ENCODE measurements at places on chromosomes 12 and 14. TPM values are rescaled to one million over a fixed set of nuclear protein-coding genes. Genes with fewer than 3 reads are reported as not detected.
A peak's percentile ranks its signal among the peaks of the same experiment; 100 is the strongest.

The GPR162 gene
- 6.5 TPM for total RNA-seq

DNA sequence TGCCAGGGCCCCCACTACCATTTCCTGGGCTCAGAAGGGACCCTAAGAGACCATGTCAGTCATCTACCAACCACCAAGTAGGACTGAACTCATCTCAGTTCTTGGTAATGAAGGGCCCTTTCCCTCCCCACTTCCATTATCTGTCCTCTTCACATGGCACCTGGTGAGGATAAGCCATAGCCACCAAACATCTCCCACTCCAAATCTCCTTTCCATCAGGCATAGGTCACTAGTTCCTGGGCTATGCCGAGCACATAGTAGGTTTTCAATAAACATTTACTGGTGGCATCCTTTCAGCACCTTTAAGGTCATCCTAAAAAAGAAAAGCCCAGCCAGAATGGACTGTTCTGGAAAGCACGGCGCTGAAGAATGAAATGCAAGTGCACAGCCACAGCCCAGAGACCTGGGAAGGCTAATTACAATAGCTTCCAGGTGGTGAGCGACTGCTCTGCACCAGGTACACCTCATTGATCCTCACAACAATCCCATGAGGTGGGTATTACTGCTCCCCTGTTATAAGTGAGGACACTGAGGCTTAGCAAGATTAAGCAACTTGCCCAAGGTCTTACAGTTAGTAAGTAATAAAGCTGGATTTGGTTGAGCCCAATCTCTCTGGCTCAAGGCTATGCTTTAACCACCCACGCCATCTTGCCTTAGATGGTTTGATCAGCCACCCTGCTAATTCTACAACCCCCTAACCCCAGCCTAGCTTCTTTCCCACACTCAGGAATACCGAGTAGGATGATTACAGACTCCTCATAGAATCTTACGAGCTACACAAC lies 4.6 kb downstream of the SMUG1 start:
- peaks cover 28% of the 10 kb centered on the region for H3K36me3 ChIP-seq
- H3K27me3 ChIP-seq, result no peaks in the 10 kb centered on the region
- no peak overlapping the region for H3K4me3 ChIP-seq
- no peak for DNase-seq
- H3K4me1 ChIP-seq, result peaks cover 16% of the 10 kb centered on the region

DNA sequence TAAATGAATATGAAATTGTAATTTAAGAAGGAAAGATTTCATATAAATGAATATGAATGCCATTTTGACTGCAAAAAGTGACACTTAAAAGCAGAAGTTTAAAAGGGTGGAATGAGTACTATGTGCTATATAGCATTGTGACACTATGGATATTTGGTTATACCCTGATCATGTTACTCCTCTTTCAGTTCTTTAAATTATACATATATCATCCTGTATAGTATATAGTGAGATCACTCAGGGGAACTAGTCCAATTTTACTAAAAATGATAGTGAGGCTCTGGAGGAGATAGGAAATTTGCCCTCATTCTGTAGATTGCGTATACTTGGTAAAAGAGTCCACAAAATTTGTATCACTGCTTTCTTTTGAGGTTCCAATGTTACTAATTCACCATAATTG lies 155.7 kb upstream of the BTG1 start:
- no peak overlapping the region for H3K27ac ChIP-seq
- H3K27me3 ChIP-seq, result no peaks in the 10 kb centered on the region
- no peak overlapping the region for H3K4me3 ChIP-seq
- H3K4me1 ChIP-seq, result peaks cover 35% of the 10 kb centered on the region

The NKX2-8 gene
- total RNA-seq, result not detected

DNA sequence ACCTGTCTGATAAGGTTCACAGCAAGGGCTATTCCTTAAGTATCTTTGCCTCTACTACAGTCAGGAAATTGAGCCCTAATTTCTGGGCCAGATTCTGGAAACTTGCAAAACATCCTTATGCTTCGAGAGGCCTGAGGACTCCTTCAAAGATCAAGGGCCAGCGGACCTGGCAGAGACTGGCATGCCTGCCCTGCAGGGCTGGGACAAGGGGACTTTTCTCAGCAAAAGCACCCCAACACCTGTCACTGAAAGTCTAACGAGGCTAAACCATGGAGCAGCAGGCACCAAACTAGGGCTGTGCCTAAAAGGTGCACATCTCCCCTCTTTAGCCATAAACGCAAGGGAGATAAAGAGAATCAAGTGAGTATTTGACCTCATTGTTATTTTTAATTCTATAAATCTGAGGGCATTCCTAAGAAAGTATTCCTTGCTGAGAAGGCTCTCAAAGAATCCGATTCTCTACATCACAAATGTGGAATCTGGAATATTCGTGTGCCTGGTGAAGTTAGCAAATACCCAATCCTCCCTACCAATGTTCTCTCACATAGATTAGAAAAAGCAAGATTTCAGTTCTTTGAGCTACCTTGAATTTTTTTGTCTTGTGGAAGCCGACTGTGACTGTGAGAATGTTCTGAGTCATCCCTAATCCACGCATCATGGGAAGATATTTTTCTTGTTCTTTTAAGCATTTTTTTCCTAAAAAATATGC lies 328.2 kb upstream of the NOVA1 start:
- DNase-seq, result no peak
- H3K4me1 ChIP-seq, result no peaks in the 10 kb centered on the region
- H3K27me3 ChIP-seq, result no peaks in the 10 kb centered on the region
- H3K4me3 ChIP-seq, result no peak overlapping the region
- H3K36me3 ChIP-seq, result no peaks in the 10 kb centered on the region

DNA sequence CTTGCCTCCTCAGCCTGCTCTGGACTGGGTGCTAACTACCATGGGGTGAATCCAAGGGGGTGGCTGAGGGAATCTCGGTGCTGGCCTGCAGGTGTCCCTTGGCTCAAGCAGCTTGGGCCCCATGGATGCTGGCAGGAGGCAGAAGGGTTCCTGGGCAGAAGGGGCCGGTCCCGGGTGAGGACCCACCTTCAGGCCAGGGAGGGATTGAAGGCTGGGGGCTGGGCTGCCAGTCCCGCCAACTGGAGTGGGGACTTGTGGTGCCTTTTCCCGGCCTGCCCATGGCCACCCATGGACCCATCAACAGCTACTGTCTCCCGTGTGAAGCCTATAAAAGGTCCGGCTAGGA lies 550.1 kb downstream of the SLC6A15 start:
- H3K27me3 ChIP-seq, result no peaks in the 10 kb centered on the region
- H3K36me3 ChIP-seq, result no peaks in the 10 kb centered on the region
- H3K4me3 ChIP-seq, result no peak overlapping the region
- no peak overlapping the region for H3K27ac ChIP-seq
- no peak for DNase-seq
- H3K4me1 ChIP-seq, result no peaks in the 10 kb centered on the region

DNA sequence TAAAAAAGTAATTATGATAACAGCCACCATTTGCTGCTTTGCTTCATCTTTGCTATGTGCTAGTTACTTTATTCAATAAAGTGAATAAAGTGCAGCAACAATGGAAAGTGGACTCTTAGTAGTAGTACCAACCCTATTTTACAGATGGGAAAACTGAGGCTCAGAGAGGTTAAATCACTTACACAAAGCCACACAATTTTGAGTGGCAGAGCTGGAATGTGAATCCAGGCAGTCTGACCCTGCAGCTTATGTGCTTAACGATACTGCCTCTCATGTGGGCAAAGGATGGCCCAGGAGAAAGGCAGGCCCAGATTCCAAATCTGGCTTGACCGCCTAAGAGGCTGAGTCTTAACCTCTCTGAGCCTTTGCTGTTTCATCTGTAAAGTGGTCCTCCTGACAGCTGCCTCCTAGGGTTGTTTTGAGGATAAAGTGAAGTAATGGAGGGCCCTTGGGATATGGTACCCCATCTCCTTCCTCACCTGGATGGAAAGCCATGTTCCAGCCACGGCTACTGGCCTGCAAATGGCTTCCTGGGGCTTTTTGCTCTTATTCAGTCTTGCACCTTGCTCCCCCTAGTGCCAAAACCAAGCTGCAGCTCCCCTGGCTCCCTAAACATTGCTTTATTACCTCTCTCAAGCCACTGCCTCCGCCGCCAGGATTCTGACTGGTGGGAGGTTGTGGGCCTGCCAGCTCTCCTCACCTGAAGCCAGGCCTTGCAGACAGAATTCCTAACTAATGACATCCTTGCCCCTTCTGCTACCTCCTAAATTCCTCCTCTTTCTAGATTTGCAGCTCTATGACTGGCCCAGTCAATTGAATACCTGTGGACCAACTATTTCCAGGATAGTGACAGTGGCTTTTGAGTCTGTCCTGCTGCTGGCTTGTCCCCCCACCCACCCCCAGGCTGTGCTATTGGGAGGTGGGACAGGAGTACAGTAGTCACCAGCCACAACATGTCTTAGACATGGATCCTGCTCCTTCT lies 283.3 kb upstream of the PWP1 start:
- H3K27me3 ChIP-seq, result no peaks in the 10 kb centered on the region
- DNase-seq, result no peak
- H3K4me3 ChIP-seq, result no peak overlapping the region
- H3K36me3 ChIP-seq, result no peaks in the 10 kb centered on the region
- H3K27ac ChIP-seq, result no peak overlapping the region

GRCh38 chr12:102298022-102298421 lies 100.4 kb upstream of the PMCH start:
- no peaks in the 10 kb centered on the region for H3K27me3 ChIP-seq
- H3K4me1 ChIP-seq, result no peaks in the 10 kb centered on the region
- DNase-seq, result no peak
- no peak overlapping the region for H3K27ac ChIP-seq

GRCh38 chr14:90398315-90398839 lies 1.5 kb downstream of the CALM1 start:
- peaks cover 35% of the 10 kb centered on the region for H3K36me3 ChIP-seq
- H3K27me3 ChIP-seq, result no peaks in the 10 kb centered on the region
- H3K27ac ChIP-seq, result peak overlapping the region; percentile 96
- H3K4me3 ChIP-seq, result peak overlapping the region; percentile 99
- DNase-seq, result no peak
- peaks cover 65% of the 10 kb centered on the region for H3K4me1 ChIP-seq

DNA sequence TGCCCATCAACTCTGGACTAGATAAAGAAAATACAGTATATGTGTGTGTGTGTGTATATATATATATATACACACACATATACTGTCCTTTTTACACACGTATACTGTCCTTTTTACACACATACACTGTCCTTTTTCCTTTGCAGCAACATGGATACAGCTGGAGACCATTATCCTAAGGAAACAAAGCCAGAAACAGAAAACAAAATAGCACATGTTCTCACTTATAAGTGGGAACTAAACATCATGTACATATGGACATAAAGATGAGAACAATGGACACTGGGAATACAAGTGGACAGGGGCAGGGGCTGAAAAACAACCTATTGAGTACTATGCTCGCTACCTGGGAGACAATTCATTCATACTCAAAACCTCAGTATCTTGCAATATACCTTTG lies 23.7 kb downstream of the VDR start:
- H3K4me1 ChIP-seq, result peaks cover 9% of the 10 kb centered on the region
- H3K27me3 ChIP-seq, result peaks cover 8% of the 10 kb centered on the region
- H3K36me3 ChIP-seq, result no peaks in the 10 kb centered on the region

DNA sequence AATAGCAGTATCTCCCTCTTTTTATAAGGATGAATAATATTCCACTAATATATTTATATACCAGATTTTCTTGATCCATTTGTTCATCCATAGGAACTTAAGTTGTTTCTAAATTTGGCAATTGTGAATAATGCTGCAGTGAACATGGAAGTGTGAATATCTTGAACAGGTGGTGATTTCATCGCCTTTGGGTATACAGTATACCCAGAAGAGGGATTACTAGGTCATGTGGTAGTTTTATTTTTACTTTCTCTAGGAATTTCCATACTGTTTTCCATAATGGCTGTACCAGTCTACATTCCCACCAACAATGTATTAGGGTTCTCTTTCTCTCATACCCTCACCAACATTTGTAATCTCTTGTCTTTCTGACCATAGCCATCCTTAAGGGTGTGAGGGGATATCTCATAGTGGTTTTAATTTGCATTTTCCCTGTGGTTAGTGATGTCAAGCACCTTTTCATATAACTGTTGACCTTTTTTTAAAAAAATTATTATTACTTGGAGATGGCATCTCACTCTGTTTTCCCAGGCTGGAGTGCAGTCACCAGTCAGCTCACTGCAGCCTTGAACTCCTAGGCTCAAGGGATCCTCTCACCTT lies 20.5 kb downstream of the PPHLN1 start:
- H3K27ac ChIP-seq, result no peak overlapping the region
- H3K27me3 ChIP-seq, result no peaks in the 10 kb centered on the region
- H3K4me1 ChIP-seq, result peaks cover 4% of the 10 kb centered on the region
- H3K36me3 ChIP-seq, result no peaks in the 10 kb centered on the region

DNA sequence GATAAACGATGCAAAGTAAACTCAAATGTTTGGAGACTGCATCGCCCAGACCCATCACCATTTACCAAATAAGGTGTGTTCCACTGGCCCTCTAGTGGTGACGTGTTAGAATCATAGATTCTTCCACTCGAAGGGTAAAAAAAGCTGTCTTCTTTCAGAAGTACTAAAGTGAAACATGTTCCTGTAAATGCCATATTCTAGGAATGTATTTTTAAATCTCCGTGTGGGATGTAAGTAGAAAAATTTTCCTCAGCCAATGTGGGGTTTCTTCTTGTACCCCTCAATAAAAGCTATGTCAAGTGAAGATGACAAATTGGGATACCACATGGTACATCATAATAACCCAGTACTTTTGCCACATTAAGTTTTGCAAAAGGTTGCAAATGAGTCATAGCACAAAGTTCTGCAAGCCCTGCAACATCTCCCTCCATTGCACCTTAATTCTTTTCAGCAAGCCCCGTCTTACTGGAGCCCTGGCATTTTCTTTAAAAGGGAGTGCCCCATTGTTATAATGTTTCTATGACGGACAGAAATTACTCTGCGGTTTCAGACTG lies 100.8 kb downstream of the CCER1 start:
- H3K4me1 ChIP-seq, result peaks cover 7% of the 10 kb centered on the region
- H3K27ac ChIP-seq, result no peak overlapping the region
- no peak for DNase-seq
- H3K36me3 ChIP-seq, result no peaks in the 10 kb centered on the region
- no peaks in the 10 kb centered on the region for H3K27me3 ChIP-seq
- no peak overlapping the region for H3K4me3 ChIP-seq

DNA sequence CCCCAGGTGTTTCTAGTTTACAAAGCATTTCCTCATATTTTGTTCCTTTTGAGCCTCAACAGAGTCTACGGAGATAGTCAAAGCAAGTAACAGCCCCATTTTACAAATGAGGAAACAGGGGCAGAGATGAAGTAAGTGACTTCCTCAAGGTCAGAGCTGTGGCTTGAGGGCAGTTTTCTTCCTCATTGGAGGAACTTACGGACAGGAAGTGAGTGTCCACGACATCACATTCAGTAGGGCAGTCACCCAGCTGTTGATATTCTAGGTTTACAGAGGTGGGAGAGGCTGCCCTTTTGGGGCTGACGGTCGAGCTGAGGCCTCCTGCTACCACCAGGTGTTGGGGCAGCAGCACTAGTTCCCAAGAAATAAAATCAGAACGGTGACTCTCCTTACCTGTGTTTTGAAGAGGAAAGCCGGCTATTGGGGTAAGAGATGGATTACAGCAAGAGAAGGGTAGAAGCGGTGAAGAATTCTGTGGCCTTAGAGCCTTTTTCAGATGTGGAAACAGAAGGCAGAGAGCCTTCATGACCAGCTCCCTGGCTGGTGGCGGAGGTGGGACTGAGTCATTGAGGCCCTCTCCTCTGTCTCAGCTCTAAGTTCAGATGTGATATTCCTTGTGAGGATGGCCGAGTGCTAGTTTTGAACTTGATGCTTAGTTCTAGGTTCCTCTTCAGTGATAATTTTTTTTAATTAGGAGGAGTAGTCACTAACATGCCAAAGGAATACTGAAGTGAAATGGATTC lies 41.7 kb downstream of the SUSD6 start:
- peaks cover 92% of the 10 kb centered on the region for H3K4me1 ChIP-seq
- no peaks in the 10 kb centered on the region for H3K36me3 ChIP-seq
- H3K27me3 ChIP-seq, result no peaks in the 10 kb centered on the region
- no peak overlapping the region for H3K4me3 ChIP-seq

The TESPA1 gene
- 0.27 TPM for total RNA-seq

Measured in left ventricle myocardium inferior (tissue), 1 donor.